CD4-positive, alpha-beta T cell treated with Interleukin-17A for 4 hours (primary cell): ENCODE measurements at places on chromosomes 2 and 18.

- no peak for DNase-seq
These were observed 115.8 kb upstream of the PDE1A start for GRCh38 chr2:182542501-182543258.

DNA sequence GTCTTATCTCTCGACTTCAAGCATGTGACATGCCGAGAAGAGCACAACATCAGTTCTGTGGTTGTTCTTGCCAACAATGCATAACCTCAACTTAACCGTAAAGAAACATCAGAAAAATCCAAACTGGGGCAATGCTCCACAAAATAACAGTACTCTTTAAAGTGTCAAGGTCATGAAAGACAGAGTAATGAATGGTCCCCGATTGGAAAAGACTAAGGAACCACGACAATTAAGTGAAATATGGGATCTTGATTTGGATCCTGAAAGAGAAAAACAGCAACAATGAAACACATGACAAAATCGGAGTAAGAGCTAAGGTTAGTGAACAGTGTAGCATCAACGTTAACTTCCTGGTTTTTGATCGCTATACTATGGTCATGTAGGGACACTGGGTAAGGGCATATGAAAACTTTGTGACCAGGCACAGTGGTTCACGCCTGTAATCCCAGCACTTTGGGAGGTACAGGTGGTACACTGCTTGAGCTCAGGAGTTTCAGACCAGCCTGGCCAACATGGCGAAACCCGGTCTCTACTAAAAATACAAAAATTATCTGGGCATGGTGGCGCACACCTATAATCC, 55.2 kb downstream of the UNC50 start:
- DNase-seq = peak; percentile 44

GRCh38 chr2:234285541-234285940, 211.3 kb downstream of the ARL4C start:
- no peak for DNase-seq

DNA sequence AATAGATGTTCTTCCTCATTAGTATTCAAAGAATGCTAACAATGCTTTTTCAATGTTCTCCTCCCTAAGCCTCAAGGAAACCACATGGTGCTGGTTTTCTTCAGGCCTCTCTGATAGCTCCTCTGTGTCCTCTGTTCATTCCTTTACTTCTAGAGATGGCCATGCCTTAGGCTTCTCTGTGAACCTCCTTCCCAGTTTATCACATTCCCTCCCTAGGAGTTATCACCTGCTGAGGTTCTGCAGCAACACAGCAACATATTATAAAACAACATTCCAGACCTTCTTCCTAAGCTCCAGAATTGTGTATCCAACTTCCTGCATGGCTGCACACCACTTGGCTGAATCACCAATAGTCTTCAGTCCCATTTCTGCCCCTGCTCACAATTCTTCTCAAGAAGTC, 325.5 kb downstream of the IRS1 start:
- DNase-seq = no peak

DNA sequence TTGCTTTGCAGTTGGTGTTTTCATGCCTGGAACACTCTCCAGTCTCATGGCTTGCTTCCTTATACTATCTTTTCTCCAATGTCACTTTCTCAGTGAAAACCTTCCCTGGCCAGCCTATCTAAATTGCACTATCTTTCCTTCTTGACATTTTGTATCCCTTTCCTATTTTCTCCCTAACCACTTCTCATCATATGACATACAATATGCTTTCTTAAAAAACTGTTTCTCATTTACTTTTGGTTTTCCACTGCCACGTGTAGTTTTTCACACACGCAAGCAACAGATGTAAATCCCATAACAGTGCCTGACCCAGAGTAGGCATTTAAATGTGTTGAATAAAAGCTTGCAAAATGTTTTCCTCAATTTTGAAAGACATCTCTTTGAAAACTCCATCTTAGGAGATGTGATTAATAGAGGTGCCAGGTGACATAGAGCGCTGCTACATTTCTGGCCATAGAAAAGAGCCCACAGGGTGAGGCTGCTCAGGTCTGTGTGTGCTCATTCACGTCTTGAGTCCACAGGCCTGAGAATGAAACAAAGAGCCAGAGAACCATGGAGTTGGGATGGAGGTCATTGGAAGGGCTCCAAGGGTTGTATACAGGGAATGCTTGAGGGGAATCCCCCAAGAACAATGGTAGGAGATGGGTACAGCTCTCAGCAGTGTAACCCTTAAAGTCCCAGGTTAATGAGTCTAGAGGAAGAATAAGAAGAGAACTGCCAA, 12.7 kb downstream of the ZNF24 start:
- DNase-seq = no peak

- no peak for DNase-seq
These were observed 10.9 kb downstream of the INO80D start for GRCh38 chr2:206075113-206075512.

GRCh38 chr2:10926191-10926820, 14.6 kb downstream of the KCNF1 start:
- no peak for DNase-seq

- no peak for DNase-seq
These were observed 85.5 kb upstream of the DTNA start for GRCh38 chr18:34624551-34624950.

GRCh38 chr2:96409081-96409819, 73.7 kb downstream of the NCAPH start:
- no peak for DNase-seq

GRCh38 chr2:45700407-45701013, 49.0 kb downstream of the PRKCE start:
- DNase-seq = no peak

DNA sequence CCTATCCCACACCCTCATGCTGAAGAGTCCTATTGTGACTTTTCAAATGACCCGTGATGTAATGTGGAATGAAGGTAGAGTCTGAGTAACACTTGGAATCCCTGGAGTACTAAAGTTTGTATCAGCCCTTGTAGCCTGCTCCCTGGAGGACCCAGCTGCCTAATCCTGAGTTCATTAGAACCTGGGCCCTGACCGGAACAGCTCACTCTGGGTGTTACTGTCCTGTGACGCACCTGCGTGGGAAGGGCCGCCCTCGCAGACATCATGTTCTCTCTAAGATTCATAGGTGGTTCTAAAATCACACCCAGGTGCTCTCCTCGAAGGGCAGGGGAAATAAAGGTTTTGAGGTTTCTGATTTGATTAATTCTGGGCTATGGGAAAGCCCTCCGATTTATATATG, 62.3 kb downstream of the NCK2 start:
- DNase-seq = no peak

DNA sequence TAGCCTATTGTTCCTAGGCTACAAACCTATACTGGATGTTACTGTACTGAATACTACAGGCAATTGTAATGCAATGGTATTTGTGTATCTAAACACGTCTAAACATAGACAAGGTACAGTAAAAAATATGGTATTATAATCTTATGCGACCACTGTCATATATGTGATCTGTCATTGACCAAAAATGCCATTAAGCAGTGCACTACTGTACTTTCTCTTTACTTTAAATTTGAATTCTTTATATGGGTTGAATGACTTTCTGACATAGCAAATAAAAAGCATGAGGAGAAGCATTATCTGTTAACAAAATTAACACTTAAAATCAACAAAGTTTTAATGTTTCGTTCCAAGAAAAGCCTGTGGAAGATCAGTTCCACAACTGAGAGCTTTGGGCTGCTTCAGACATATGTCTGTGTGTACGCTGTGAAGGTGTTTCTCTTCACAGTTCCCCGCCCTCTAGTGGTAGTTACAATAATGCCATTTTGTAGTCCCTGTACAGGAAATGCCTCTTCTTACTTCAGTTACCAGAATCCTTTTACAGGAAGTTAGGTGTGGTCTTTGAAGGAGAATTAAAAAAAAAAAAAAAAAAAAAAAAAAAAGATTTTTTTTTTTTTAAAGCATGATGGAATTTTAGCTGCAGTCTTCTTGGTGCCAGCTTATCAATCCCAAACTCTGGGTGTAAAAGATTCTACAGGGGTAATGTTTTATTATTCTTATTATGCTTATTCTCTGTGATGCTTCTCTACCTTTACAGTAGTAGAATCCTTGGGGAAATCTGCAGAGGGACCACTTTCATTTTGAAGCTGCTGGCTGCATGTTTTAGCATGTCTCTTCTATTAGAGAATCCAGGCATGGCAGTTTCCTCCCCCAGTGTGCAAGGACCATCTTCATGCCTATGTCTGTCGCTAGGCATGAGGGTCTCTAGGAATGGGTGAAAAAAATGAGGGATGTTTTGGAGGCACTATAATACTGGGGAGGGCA, 54.5 kb downstream of the SCN2A start:
- peak; percentile 43 for DNase-seq

GRCh38 chr2:28436525-28437051, 43.9 kb downstream of the FOSL2 start:
- DNase-seq = no peak

- no peak for DNase-seq
These were observed 10.3 kb downstream of the ATP8B1 start for GRCh38 chr18:57792631-57793301.

DNA sequence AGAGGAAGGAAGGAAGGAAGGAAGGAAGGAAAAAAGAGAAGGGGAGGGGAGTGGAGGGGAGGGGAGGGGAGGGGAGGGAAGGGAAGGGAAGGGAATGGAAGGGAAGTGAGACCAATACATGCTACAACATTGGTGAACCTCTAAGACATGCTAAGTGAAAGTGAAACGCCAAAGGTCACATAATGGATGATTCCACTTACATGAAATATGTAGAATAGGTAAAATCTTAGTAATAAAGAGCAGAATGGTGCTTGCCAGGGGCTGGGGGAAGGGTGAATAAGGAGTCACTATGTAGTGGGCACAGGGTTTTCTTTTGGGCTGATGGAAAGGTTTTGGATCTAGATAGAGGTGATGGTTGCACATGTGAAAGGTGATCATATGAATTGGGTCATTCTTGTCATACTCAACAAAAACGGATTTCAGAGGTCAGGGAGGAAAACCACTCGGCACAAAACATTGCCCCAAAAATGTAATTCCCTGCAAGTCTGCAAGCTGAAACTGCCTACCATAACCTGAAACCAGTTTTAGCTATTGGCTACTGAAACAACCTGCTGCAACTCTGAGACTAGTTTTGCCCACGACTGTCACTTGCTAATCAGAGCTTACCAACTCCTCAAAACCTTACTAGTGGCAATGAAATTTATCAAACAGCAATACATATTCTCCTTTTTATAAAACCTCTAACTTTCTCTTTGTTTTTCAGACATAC, 59.2 kb downstream of the CCDC141 start:
- DNase-seq = no peak

DNA sequence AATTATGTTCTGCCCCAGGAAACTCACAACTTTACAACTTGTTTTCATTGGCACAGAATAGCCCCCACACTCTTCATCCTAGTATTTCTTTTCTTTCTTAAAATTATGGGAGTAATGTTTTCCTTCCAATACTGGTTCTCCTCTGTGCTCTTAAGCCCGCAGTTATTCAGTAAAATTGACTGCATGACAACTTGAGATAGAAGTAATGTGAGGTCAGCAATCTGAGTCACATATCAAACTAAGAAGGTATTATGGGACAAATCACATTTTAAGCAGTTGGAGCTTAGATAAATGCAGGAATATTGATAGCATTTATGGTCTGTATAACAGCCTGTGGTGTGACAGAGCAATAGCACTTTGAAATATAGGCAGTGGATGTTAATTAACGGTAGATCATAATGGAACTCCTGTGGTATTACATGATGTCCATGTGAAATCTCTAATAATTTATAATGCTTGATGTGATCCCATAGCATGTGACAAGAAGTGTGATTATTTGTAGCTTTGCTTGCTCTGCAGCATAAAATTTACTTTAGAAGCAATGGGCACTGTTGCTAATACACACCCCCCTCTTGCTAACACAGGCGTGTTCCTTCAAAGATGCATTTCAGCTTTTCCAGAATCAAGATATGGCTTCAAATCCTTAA, 351.4 kb upstream of the CDH20 start:
- DNase-seq = no peak

DNA sequence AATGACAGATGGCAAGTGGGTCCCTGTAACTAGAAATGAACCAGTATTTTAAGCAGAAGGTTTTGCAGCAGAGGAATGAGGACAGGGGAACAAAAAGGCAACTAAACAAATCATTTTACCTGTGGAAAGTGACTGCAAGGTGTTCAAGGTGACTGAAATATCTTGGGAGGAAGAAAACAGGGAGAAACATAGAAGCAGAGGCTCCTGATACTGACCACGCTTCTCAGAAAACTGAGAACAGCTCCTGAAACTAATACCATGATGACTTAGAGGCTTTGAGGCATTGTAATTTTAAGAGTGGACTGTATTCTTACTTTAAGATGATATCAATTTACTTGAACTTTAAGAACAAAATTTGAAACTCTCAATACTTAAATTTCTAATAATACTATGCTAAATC, at the start of gene DYTN:
DYTN (minus strand) TSS at position 101 of the 400 bp plus-strand sequence. CDS start 117 bp downstream, outside the sequence.
- DNase-seq = no peak

- no peak for DNase-seq
These were observed 58.4 kb downstream of the WDSUB1 start for GRCh38 chr2:159228081-159228581.

- no peak for DNase-seq
These were observed 262.6 kb upstream of the HS6ST1 start for GRCh38 chr2:128580988-128581848.

DNA sequence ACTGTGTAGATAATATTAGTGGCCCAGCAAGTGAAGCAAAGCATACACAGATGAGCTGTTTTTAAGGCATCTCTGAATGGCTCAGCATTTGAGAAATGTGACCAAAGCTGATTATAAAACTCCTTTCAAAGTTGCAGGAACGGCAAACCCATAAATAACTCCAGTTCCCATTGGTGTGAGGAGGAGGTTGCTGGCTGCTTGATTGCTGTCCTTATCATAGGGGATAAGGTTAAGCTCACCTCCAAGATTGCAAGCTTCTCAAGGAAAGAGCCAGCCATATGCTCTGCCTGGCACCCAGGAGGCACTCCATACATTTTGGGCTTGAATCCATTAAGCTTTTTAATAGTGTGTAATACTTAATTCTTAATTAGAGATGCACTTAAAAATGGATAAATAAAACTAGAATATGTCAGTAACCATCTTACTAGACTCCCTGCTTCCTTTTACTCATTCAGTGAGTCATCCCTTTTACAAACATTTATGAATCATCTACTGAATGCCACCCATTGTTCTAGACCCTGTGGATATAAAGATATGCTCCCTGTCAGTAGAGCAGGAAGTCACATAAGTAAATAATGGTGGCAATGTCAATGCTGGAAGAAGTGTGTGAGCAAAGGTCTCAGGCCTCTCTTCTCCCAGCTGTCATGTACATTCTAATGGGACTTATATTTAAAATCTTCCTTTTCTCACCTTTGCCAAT, 99.3 kb downstream of the SPATS2L start:
- DNase-seq = no peak
